ENCODE measurements at places on chromosomes 5 and 9.
A peak's percentile ranks its signal among the peaks of the same experiment; 100 is the strongest.

DNA sequence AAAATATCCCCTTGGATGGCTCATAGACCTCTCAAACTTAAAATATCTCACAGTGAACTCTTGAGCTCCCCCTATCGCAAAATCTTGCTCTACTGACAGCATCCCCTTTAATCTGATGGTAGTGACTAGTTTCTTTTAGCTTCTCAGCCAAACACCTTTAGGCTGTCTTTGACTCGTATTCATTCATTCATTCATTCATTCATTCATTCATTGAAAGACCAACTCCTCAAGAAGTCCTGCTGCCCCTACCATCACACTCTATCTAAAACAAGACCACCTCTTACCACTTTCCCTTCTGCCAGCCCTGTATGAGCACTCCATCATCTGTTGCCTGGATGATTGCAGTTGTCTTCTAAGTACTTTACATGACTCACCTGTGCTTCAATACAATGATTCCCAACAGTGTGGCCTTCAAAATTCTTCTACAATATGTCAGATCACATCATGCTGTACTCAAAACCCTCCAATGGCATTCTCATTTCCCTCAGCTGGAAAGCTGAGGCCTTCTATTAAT lies 46.8 kb downstream of the ITGA2 start:
- DNase-seq: no peak

GRCh38 chr5:32095261-32095671 lies 78.9 kb downstream of the GOLPH3 start:
- DNase-seq: no peak

DNA sequence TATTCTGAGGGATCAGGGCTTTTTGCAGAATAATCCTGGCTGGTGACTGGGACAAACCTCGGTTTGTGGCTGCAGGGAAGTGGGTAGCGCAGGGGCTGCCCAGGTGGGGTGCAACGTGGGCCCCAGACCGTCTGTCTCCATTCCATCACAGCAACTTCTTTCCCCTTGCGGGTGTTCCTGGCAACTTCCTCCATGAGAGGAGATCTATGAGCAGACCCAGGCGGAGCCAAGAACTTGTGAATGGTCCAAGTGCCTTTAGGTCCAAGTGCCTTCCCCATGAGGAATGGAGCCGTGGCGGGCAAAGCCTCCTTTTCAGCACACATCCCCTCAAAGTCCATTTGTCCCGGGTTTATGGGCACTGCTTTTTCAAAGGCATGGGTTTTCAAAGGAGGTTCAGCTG lies 136.5 kb downstream of the PHF2 start:
- no peak for DNase-seq

GRCh38 chr9:69339620-69340019 lies 14.6 kb downstream of the ENTREP1 start:
- DNase-seq: no peak

- no peak for DNase-seq
These were observed 3.1 kb downstream of the ARHGEF39 start for GRCh38 chr9:35661756-35662350.

GRCh38 chr9:124803911-124804310 lies 27.0 kb downstream of the OLFML2A start:
- no peak for DNase-seq

DNA sequence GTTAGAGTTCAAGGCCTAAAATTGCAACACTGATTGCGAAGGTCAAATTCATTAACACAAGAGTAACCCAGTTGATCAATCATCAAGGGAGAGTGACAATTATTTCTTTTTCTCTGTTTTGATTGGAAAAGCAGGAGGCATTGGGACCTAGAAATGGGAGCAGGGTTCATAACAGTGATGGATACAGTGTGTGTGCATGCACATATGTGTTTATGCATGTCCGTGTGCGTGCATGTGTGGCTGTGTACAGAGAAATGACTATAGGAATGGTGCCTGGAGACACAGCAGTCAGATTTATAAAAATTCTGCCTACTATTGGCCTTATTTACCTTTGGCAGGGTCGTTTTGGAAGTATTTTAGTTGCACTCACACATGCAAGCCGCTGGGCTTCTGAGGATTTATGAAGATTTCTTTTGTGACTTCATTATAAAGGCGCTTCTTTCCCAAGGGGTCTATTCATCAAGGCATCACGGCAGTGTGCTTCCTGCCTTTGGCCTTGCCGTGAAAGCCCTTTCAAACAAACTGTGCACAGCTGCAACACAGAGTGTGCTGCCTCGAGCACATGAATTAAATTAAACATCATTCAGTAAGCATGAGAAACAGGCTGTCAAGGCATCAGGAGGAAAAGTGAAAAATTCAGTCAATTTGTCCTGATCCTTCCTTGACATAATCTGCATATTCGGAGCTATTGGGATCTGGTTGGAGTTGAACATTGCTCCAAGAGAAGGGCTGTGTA lies 122.8 kb upstream of the PUM3 start:
- DNase-seq: no peak

GRCh38 chr5:134145041-134145757 lies 30.7 kb downstream of the TCF7 start:
- DNase-seq: no peak

DNA sequence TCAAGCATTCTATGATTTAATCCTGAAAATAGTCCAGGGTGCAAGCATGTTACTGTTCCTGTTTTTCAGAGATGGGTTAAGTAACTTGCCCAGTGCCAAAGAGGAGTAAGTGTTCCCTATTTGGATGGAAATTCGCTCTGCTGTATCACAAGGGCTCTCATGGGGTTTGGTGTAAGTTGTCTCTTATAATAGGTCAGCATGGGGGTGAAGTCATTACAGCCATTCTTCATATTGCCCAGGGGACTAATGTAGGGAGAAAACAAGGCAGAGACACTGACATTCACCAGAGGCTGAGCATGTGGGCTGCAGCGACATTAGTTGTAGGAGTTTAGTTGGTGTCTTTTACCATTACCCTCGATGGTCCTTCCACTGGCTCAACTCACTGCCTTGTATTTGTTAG lies 142.1 kb upstream of the GLRA1 start:
- DNase-seq: no peak

DNA sequence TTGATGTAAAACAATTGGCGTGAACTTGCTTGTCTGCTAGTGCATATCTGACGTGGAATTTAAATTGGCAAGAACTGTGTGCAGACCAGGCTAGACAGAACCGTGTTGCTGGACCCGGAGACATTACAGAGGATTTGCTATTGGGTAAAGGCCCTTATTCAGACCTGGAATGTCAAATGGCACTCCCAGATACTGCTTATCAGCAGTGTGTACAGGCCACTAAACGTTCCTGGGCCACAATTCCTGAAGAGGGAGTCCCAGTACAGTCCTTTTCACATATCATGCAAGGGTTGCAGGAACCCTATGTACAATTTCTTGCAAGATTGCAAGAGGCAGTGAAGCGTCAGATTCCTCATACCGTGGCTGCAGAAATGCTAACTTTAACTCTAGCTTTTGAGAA lies 13.5 kb upstream of the MCCC2 start:
- DNase-seq: no peak

GRCh38 chr9:136010176-136010575 lies 49.0 kb upstream of the UBAC1 start:
- no peak for DNase-seq

DNA sequence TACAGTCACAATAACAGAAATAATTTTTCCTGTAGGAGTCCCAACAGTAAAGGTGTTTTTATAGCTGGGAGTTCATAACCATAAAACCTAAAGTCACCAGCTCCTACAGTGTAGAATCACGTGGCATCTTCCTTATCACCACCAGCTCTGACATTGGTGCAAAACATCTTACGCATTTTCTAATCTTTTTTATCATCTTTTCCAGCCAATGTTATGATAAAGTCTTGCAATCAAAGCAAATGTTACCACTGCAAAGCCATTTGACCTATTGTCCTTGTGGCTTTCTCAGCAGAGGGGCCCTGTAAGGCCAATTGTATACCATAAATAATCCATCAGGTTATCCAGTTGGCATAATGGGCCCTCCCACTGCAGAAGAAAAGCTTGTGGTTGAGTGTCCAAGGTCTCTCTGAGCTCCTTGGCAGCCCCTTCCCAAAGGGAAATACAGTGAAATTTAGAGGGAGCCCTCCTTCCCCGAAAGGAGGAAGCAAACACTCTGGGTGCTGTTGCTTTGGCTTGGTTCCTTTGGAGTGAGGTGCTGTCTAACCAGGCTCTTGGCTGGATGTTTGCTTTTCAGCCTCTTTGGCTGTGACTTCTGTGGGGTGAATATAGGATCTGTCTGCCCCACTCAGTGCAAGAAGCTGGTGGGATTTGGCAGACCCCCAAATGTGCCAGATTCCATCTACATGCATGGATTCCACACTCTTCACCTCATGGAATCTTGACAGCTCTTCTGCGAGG lies 29.3 kb upstream of the CPEB4 start:
- DNase-seq: no peak

GRCh38 chr9:132207839-132208615 lies 46.2 kb downstream of the NTNG2 start:
- no peak for DNase-seq

DNA sequence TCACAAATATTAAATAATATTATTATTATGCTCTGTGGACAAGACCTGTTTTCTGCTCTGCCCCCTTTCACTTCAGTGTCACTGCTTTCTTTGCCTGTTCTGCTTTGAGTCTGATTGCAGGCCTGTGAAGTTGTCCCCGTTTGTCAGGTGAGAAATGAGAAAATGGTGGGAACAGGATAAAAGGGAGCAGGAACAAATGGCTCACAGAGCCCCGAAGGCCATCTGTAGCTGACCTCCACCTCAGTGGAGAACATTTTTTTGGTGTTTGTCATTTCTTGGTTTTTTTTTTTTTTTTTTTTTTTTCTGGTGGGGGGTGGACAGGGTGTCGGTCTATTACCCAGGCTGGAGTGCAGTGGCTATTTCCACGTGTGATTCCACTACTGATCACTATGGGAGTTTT lies 13.2 kb upstream of the S100Z start:
- DNase-seq: no peak

DNA sequence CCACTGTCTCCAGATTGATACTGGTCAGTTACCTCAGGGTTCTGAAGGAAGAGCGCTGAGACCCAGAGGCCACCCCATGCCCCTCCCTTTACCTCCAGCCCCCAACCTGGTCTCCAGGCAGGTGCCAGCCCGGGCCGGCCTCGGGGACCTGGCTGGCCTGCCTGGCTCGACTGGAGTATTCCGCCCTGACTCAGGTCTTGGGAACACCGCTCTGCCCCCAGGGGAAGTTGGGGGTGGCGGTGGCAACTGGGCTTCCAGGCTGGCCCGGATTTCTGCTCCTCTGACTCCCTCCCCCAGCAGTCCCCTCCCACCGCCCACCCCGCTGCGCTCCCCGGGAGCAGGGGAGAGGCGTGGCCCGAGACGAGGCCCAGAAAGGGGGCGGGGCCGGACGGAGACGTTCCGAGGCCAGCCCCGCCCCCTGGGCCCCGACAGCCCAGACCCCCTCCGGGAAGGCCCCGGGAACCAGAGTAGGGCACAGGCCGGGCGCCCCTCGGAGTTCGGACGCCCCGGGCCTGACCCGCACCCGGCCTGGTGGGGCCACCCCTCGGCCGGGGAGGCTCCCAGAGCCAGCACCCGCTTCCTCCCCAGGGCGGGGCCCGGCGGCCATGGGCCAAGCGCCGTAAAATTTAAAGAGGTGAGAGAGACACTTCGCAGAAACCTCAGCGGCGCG lies 82.5 kb upstream of the ZBTB43 start:
- DNase-seq: peak; percentile 53

- no peak for DNase-seq
These were observed 51.3 kb downstream of the PCSK5 start for GRCh38 chr9:75941577-75942311.

- no peak for DNase-seq
These were observed 90.5 kb upstream of the TNC start for GRCh38 chr9:115208501-115208900.

DNA sequence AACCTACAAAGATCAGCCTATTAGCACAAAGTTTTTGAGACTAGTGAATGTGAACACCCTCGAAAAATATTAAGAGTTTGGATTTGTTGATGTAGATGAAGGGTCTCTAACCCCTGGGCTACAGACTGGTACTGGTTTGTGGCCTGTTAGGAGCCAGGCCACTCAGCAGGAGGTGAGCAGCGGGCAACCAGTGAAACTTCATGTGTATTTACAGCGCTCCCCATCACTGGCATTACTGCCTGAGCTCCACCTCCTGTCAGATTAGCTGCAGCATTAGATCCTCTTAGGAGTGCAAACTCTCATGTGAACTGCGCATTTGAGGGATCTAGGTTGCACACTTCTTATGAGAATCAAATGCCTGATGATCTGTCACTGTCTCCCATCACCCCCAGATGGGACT lies 11.2 kb upstream of the PAM start:
- DNase-seq: no peak

GRCh38 chr9:127195976-127196825 lies 68.4 kb upstream of the GARNL3 start:
- DNase-seq: no peak

GRCh38 chr5:61251874-61252642 lies 80.0 kb upstream of the ZSWIM6 start:
- DNase-seq: no peak

DNA sequence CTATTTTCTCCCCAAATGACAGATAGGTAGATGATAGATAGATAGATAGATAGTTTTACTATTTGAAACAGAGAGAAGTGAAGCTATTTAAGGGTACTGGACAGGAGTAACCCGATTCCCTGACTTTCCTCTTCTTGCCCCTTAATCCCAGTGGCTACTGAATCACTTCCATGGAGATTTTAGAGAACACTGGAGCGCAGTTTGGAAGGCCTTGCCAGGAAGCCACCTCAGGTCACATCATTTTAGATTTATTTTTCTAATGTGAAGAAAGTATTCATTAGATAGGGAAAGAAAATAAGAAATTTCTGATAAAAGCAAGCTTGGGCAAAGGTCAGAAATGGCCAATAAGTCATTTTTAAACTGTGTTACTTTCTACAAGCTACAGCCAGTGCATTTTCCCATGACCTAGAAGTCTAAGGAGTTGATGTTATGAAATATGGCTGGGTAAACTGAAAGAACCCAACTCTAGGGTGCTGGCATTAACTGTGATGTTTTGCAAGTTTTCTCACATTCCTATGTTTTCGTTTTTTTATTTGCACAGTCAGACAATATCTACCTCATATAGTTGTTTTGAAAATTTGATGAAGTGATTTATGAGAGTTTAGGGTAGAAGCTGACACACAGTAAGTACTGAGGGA lies 544.7 kb upstream of the PTGER4 start:
- DNase-seq: no peak

DNA sequence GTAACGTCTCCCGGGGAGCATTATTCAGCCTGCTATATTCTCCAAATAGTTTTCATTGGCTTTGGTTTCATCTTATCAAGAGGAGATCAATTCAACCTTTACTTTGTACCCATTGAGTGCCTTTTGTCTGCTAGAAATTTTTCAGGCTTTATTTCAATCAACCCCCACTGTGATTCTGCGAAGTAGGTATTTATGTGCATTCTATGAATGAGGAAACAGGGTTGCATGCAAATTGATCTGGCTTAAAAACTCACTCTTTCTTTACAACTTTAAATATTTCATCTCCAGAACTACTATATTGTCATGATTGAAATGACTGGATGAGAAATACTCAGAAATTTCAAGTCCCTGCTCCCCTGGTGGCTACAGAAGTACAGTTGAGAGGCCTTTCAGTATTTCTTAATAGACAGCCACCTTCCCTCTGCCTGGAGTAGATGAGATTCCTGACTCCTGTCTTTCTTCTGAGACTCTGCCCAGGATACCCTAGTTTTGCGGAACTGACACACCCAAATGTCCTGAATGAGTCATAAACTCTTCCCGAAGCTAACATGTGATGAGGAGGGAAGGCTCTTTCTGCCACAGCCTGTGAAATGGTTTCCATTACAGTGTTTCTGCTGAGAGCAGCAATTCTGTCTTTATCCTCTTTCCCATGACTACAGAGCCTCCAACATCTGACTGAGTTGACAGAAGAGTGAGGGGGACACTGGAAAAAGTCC lies 52.6 kb upstream of the TNC start:
- DNase-seq: no peak
